ENCODE measurements at places on chromosomes 3 and 15.

DNA sequence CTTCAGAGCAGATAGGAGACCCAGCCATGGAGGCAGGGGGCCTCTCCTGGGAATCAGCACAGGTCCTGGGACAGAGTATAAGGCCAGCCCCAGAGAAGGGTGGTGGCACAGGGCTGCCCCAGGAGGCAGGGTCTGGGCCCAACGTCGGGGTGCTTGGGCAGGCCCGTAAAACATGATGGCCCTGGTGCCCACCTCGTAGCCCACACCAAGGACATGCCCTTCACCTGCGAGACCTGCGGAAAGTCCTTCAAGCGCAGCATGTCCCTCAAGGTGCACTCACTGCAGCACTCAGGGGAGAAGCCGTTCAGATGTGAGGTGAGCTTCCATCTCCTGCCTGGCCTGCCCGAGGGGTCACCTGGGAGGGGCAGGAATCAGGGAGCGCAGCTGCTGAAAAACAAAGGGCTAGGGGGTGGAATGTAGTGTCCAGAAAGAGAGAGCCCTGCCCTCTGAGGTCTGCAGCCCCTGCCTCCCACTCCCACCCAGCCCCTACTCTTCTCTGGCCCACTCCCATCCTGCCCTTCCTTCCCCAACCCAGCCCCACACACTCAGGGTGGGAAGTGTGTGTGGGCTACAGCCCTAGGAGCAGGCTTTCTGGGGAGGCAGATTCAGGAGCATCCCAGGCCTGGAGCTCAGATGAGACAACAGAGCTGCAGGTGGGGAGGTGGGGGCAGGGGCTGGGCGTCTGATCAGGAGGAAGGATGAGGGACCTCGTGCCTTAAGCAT is 9.5 kb downstream of the ZBTB47 start:
- no peak for DNase-seq

GRCh38 chr3:194150252-194150934 is 14.4 kb downstream of the HES1 start:
- no peak for DNase-seq

GRCh38 chr3:41178576-41178975 is 20.7 kb upstream of the CTNNB1 start:
- DNase-seq: no peak

DNA sequence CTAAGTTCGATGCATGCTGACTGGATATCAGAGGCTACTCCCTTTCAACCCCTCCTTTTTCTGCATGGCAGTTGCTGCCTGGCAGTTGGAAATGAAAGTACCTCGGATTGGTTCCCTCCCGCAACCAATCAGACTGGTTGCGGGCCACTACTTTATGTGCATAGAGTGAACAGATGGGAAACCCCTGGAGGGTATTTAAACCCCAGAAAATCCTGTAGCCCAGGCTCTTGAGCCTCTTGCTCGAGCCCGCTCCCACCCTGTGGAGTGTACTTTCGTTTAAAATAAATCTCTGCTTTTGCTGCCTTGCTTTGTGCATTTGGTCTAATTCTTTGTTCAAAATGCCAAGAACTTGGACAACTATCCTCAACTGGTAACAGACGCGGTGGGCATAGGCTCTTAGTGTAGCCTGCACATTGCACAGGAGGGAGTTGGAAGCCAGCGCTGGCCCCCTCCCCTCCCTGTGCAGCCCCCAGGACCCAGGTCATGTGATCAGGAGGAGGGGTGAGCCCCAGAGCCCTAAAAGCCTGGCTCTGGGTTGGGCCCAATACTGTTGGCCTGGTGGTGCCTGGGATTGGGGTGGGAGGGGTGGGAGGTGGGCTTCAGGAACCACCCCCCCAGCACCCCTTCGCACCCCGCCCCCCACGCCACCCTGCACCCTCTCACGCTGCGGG is 26.8 kb downstream of the RHCG start:
- no peak for DNase-seq

- DNase-seq: no peak
Measured at GRCh38 chr15:76274821-76275220, 36.4 kb downstream of the ETFA start.

GRCh38 chr3:45968706-45969105 is 25.4 kb downstream of the CXCR6 start:
- DNase-seq: no peak

DNA sequence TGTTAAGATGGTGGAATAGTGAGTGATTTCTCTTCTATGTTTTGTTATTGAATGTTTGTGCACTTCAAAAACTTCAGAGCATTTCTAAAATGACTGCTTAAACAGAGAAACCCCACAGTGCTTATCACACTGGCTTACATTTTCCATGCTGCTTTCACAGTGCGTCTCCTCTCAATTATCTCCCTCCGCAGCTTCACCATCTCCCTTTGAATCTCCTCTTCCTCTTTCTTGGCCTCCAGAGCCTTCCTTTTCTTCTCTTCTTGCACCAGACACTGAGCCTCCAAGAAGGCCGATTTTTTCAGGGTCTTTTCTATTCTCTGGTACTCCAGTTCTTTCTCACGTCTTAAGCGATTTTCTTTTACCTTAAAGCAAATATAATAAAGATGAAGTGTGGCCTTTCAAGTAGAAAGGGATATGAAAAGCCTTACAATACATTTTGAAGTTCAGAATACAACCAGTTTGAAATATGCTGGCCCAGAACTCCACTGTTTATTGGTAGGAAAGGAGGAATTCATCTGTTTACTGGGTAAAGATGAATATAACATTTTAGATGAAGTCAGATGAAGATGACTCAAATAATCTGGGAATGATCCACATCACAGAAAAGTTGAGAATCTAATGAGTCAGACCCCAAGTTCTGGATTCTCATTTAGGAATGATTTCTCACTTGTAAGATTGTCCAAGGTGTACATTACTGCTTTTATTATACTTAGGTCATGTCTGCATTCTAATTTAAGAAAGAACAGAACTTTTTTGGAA is 21.4 kb downstream of the CCDC191 start:
- DNase-seq: no peak

- no peak for DNase-seq
Measured at GRCh38 chr3:38210141-38210757, 44.9 kb downstream of the OXSR1 start.

- no peak for DNase-seq
Measured at GRCh38 chr3:73409138-73409763, 215.5 kb downstream of the PDZRN3 start.

- DNase-seq: no peak
Measured at GRCh38 chr3:10632741-10633140, 127.4 kb upstream of the ATP2B2 start.

- DNase-seq: no peak
Measured at GRCh38 chr3:13197281-13197680, 124.1 kb upstream of the IQSEC1 start.

DNA sequence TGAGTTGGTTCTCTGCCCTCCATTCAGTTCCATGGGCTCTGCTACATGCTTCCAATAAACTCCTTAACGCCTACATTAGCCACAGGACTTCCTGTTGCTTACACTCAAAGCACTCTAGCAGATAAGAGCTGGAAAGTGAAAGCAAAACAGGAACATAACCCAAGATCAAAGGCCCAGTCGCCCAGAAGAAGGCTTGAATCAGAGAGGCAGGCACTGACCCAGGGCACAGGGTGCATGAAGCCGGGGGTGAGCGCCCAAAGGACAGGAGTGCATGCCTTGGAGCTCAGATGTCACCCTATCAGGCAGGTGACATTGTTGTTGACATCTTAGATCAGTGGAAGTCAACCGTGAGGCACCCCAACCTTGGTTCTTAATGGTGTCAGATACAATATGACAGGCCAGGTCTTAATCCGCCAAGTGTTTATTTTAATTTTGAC is 235.1 kb downstream of the UACA start:
- peak; percentile 75 for DNase-seq

GRCh38 chr15:90106522-90107117 is 4.4 kb upstream of the IDH2 start:
- DNase-seq: no peak

GRCh38 chr3:124587053-124587408 is 143.2 kb upstream of the UMPS start:
- DNase-seq: no peak

- DNase-seq: no peak
Measured at GRCh38 chr15:41876689-41877088, 17.2 kb downstream of the SPTBN5 start.

GRCh38 chr3:194675680-194676079 is 3.7 kb upstream of the LSG1 start:
- DNase-seq: no peak

DNA sequence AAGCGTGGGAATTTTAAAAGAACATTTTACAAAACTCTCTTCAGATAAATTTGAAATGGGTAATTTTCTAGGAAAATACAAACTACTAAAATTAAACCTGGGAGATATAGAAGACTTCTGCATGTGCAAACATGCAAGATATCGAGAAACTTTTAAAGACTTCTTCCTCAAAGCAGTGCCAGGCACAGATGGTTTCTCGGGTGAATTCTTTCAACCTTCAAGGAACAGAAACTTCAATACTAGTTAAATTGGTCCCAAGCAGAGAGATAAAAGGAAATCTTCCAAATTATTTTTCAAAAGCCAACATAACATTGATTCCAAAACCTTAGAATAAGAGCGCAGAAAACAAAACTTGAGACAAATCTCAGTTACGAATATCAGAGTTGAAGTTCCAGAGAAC is 732.7 kb downstream of the PDCD6IP start:
- DNase-seq: no peak

DNA sequence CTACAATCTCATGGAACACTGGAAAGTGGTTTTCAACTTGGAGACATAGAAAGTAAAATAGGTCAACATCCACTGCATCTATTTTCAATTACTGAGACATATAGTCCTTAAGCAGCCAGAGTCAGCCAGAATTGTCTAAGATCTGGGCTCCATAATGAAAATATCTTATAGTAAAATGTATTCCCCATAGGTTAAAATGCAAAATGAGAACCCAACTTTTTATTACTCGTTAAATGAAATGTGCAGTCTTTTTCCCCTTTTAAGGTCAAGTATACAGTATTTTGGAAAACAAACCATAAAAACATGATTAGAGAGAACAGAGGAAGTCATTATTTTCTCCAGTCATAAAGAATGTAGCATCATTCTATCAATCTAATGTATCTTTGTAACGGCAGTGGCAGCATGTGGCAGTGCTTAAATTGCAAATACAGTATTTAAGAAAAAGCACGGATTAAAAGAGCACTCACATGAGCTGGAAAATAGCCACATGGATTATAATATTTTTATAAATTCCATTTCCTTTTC is 64.4 kb upstream of the CPB1 start:
- DNase-seq: no peak

GRCh38 chr3:110243081-110243480 is 828.5 kb upstream of the NECTIN3 start:
- no peak for DNase-seq

GRCh38 chr3:17554078-17554477 is 188.4 kb downstream of the TBC1D5 start:
- DNase-seq: no peak

DNA sequence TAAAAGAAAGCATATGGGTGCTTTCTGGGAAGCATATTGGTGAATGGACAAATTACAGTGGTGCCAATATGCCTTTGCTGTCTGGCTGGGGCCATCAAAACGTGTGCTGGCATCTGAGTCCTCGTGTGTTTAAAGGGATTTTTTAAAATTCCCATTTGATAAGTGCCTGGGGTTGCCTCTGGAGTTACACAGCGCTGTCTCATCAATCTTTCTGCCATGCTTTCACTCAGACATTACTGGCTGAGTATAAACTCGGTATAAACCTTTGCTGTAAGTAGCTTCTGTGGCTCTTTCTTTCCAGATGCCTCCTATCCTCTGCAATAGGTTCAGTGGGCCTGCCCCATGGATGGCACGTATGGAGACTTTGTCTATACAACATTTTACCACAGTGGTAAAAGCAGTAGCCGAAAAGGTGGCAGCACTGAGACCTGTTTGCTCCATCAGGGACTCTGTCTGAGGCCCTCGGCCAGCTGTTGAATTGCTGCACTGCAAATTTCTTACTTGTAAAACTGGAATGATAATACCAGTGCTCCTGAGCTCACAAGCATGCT is 195.5 kb downstream of the LPP start:
- DNase-seq: no peak

GRCh38 chr3:10253731-10254130 is 5.5 kb downstream of the TATDN2 start:
- no peak for DNase-seq

DNA sequence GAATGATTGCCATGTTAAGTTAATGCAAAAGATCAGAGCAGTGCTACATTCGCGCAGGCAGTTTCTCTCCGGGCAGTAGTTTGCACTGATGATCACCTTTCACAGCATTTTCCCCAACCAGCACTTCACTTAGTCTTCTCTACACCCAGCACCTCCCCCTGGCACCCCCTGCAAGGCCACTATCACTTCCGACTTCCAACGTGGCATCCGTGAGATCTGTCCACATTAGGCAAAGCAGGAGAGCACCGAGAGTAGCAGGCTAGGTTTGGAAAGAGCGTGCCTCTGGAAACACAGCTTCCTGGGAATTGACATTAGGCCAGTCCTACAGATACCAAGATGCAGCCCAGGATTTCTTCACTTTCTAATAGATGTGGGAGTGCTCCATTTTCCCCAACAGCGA is 180.2 kb upstream of the CDIN1 start:
- no peak for DNase-seq

DNA sequence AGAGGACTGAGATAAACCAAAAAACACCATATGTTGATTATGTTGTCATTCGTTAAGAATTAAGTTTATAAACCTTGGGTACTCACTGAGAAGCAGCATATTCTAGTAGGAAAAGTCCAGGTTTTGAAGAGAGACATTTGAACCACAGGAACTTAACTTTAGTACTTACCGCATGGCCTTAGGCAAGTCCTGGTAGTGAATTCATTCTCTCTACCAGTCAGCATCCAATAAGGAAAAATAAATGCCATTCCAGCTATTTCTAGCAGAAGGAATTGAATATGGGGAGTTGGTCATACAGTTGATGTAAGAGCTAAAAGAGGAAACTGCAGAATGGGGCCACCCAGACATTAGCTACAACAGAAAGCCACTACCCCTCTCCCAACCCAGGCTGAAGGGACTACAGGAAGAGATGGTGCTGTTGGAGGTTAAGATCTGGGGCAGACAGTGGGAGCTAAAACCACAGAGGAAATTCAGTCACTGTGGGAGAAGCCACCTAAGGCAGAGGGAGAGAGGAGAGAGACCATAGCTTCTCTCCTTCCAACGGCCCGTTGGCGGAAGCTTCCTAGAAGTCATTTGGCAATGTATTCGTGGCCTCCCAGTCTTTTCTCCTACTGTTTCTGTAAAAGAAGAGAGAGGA is 133.8 kb upstream of the RARB start:
- no peak for DNase-seq
